ENCODE measurements at places on chromosomes 12 and 14. TPM values are rescaled to one million over a fixed set of nuclear protein-coding genes. Genes with fewer than 3 reads are reported as not detected.

Gene MYH6
- not detected for total RNA-seq

Gene WNK1
- total RNA-seq: 106 TPM

Gene STAT2
- 80.2 TPM for total RNA-seq

Gene ABCC9
- total RNA-seq: 8.0 TPM

- peaks cover 54% of the 10 kb centered on the region for H3K4me1 ChIP-seq
- H3K27me3 ChIP-seq: no peaks in the 10 kb centered on the region
- H3K4me3 ChIP-seq: peak overlapping the region; percentile 39
- no peaks in the 10 kb centered on the region for H3K36me3 ChIP-seq
- peak overlapping the region; percentile 89 for H3K27ac ChIP-seq
Measured at GRCh38 chr14:68364792-68365192, 428.1 kb downstream of the ZFP36L1 start.

- no peaks in the 10 kb centered on the region for H3K4me1 ChIP-seq
- H3K36me3 ChIP-seq: no peaks in the 10 kb centered on the region
- DNase-seq: no peak
- H3K27ac ChIP-seq: no peak overlapping the region
- H3K27me3 ChIP-seq: peaks cover 1% of the 10 kb centered on the region
Measured at GRCh38 chr12:37666069-37666781, 650.3 kb upstream of the ALG10B start.

DNA sequence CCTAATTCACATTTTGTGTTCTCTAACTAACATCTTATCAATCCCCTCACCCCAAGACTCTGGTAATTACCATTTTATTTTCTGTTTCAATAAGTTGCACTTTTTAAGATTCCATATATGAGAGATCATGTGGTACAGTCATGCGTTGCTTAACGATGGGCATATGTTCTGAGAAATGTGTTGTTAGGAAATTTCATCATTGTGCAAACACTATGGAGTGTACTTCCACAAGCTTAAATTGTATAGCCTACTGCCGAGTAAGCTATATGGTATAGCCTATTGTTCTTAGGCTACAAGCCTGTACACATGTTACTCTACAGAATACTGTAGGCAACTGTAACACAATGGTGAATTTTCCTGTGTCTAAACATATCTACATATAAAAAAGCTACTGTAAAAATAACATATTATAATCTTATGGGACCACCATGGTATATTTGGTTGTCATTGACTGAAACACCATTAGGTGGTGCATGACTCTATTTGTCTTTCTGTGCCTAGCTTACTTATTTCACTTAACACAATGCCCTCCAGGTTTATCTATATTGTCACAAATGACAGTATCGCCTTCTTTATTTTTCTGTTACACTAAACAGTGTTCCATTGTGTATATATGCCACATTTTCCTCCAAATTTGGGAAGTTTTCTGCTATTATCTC is 473.4 kb upstream of the LMO3 start:
- H3K4me3 ChIP-seq: no peak overlapping the region
- no peak overlapping the region for H3K27ac ChIP-seq
- no peak for DNase-seq
- H3K27me3 ChIP-seq: no peaks in the 10 kb centered on the region
- H3K36me3 ChIP-seq: 0 out of 2 replicates have a peak, but pooled peaks cover 4% of the 10 kb centered on the region

- no peaks in the 10 kb centered on the region for H3K4me1 ChIP-seq
- H3K4me3 ChIP-seq: no peak overlapping the region
- no peak overlapping the region for H3K27ac ChIP-seq
- H3K36me3 ChIP-seq: no peaks in the 10 kb centered on the region
- DNase-seq: no peak
Measured at GRCh38 chr14:51744372-51745130, 92.8 kb downstream of the FRMD6 start.

DNA sequence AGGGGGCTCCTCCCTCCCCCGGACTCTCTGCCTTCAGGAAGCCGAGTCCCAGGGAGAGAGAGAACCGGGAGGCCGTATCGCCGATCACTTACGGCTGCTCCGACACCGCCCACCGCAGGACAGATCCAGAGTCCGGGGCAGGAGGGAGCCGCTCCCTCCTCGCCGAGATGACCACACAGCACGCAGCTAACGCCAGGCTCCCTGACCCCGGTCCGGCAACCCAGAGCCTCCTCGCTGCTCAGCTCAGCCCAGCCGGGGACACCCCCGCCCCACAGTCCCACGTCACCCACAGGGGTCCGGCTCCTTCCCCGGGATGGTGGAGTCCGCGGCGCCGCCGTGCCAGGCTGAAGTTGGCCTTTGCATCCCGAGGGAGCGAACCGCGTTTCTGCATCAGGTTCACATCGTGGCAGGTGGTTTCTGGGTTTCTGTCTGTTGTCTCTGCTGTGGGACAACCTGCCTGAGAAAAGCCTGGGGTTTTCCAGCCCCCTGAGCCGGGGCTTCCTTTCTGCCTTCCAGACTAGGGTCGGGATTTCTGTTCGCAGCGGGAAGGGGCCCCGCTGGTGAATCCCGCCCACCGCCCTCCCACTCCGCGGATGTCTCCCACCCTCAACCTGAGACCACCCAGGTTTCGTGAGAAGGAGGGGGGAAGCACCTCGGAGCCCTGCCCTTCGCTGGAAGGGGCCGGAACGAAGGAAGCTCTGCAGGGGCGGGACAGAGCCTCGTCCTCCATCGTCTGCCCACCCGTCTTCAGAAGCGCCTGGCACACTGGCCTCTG is 61.2 kb downstream of the NOC4L start:
- no peaks in the 10 kb centered on the region for H3K36me3 ChIP-seq
- no peak overlapping the region for H3K27ac ChIP-seq
- H3K4me3 ChIP-seq: 0 out of 2 replicates have a peak overlapping the region, but pooled peaks have one; percentile 20
- H3K4me1 ChIP-seq: peaks cover 11% of the 10 kb centered on the region

Gene FOXA1
- 0.29 TPM for total RNA-seq

Gene TAS2R9
- not detected for total RNA-seq

GRCh38 chr14:64123241-64123822 is 170.8 kb downstream of the ESR2 start:
- no peaks in the 10 kb centered on the region for H3K27me3 ChIP-seq
- H3K4me3 ChIP-seq: no peak overlapping the region
- peaks cover 2% of the 10 kb centered on the region for H3K4me1 ChIP-seq
- H3K27ac ChIP-seq: no peak overlapping the region
- H3K36me3 ChIP-seq: no peaks in the 10 kb centered on the region

- no peak overlapping the region for H3K27ac ChIP-seq
- H3K36me3 ChIP-seq: no peaks in the 10 kb centered on the region
- 0 out of 2 replicates have a peak, but pooled peaks cover 5% of the 10 kb centered on the region for H3K4me1 ChIP-seq
- peak overlapping the region; percentile 25 for H3K4me3 ChIP-seq
- DNase-seq: no peak
Measured at GRCh38 chr12:110606253-110606611, 7.7 kb upstream of the TCTN1 start.

DNA sequence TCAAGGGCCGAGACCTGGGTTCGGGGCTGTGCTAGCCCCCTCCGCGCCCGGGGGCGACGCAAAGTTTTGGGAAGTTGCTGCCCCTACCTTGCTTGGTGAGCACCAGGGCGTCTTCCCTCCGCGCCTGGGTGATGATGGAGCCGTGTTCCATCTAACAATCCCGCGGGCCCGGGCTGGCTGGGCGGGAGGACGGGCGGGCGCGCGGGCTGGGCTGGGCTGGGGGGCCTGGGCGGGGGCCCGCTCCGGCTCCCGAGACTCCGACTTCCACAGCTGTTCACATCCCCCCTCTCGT is 298 bp downstream of the CTDSP2 start:
- H3K27ac ChIP-seq: peak overlapping the region; percentile 72
- H3K36me3 ChIP-seq: peaks cover 5% of the 10 kb centered on the region
- no peak for DNase-seq
- peaks cover 40% of the 10 kb centered on the region for H3K4me1 ChIP-seq
- H3K4me3 ChIP-seq: peak overlapping the region; percentile 91

DNA sequence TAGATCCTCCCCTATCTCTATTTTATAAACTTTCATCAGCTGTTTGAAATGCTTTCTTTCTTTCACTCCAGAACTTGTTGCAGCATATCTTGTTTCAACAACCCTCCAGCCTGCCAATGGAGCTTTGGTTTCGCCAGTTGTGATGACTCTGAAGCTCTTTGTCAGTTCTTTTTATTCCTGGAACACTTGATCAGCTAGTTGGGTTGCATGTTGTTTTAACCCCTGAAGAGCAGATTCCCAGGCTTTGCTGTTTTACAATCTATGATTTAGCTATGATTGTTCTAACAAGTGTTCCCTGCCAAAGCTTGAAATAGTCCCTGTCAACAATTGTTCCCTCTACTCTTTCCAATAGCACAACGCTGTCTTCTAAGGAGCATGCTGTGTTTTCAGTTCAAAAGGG is 50.6 kb upstream of the FUT8 start:
- no peaks in the 10 kb centered on the region for H3K36me3 ChIP-seq
- H3K27ac ChIP-seq: no peak overlapping the region

GRCh38 chr12:130860311-130860710 is 11.6 kb upstream of the RAN start:
- no peaks in the 10 kb centered on the region for H3K4me1 ChIP-seq
- H3K27ac ChIP-seq: no peak overlapping the region
- no peak overlapping the region for H3K4me3 ChIP-seq
- no peaks in the 10 kb centered on the region for H3K36me3 ChIP-seq
- H3K27me3 ChIP-seq: peaks cover 10% of the 10 kb centered on the region

Measured in HFFc6 (cell line).